NCI-H1694 treated with DMSO at 0.1 percent for 48 hours (cell line): ENCODE measurements at places on chromosomes 4 and X.
A peak's percentile ranks its signal among the peaks of the same experiment; 100 is the strongest.

- DNase-seq: peak; percentile 5
These were observed 430.9 kb downstream of the C4orf33 start for GRCh38 chr4:129526812-129527211.

GRCh38 chr4:11367371-11367770 lies 61.3 kb downstream of the HS3ST1 start:
- no peak for DNase-seq

- no peak for DNase-seq
These were observed 39.6 kb downstream of the CDKL5 start for GRCh38 chrX:18465051-18465450.

DNA sequence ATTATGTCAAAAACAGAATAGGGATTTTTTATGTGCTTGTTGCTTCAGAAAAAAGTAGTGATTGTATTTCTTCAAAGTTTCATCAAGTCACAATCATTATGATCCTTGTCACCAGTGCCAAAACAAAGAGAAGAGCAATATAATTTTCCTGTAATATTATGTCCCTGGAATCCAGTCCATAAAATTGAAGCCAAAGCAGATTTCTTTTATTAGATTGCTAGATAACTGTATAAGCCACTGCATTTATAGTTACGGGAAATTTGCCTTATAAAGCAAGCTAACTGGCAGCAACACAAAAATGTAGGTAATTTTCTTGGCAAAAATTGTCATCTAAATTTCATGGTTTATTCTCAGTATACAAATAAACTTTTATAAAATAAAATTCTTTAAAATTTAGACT lies 296.1 kb upstream of the ANKRD50 start:
- DNase-seq: no peak

- DNase-seq: no peak
These were observed 2.3 kb downstream of the NWD2 start for GRCh38 chr4:37246891-37247290.

GRCh38 chrX:151176231-151176750 lies at the start of gene GPR50:
GPR50 (plus strand) TSS chrX:151176584; CDS start chrX:151176722, 138 bp downstream.
- no peak for DNase-seq
